ENCODE measurements at places on chromosomes 16 and 17.

- DNase-seq = no peak
These were observed 105.1 kb downstream of the BCAS3 start for GRCh38 chr17:60782742-60783141.

- DNase-seq = no peak
These were observed 4.6 kb downstream of the NIP7 start for GRCh38 chr16:69344171-69344570.

DNA sequence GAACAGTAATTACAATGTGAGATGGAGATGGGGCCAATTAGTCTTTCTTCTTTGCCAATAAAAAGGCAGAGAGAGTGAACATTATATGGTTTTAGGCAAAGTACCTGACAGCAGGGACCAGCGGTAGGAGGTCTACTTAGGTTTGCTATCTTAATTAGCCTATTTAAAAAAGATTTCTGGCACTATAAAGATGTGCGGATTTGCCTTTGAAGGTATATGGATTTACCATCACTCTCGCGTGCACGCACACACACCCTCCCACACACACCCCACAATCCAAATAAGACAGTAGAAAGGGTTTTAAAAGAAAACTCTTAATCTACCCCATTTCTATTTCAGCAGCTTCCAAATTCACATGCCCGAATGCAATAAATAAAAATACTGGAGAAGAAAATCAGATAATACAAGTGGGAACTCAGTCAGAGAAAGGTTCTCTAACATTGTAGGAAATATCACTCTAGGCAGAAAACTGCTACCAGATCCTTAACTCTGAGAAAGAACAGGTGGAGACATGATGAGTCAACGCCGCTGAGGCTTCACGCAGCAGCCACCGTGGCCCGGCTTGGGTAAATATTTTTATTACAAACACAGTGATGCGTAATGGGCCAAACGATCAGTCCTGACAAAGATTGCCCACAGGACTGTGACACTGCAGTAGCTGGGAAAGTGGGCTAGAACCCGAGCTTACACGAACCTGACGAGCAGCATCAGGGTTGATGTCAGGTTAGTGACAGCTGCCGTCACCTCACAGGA, 66.6 kb upstream of the AXIN2 start:
- no peak for DNase-seq

DNA sequence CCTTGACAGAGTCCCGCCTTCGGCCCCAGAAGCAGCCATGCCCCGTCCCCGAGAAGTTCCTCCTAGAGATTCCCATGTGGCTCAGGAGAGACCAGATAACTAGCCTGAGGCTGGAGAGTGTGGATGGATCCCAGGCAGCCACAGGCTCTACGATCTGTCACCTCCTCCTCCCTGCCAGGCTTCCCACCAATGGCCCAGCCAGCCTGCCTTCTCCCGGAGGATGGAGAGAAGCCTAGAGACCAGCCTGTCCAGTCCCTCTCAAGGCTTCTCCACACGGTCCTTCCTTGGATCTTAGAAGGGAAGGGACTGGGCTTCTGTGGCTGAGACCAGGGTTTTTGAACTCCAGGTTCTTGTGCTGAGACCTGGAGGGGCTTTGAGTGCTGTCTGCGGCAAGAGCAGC, 1.6 kb upstream of the SMTNL2 start:
- no peak for DNase-seq

DNA sequence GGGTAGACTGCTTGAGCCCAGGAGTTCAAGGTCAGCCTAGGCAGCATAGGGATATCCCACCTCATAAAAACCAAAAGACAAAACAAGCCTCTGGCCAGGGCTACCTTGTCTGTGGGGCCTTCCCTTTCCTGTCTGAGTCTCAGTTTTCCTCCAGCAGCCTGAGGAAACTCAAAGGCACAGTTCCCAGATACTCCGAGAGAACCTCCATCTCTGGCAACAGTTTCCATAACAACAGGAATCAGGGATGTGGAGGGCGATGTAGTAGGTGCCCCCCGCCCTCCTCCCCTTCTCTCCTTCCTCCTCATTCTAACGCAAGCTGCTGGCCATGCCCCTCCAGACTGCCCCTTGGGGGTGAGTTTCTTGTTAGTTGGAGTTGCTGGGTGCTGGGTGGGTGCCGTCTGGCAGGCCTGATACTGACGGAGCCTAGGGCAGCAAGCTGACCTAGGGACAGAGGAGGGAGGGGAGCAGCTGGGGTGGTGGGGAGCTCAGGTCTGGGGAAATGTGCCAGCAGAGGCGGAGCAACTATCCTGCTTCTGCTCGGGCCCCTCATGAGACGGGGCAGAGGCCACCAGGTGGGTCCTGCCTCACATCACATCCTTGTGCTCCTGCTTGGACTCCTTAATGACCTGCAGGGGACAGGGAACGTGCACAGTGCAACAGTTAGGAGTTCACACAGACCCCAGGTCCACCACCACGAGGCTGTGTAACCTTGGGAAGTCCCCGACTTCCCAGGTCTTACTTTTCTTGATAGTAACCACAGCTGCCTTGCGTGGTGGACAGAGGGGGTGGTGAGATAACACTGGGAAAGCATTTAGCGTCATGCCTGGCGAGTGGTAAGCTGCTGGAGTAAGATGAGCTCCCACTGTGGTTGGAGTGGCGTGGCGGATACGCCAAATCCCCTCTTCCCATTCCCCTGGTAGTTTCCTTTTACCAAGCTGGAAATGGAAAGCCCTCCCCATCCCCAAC, 7.8 kb upstream of the EFTUD2 start:
- DNase-seq = no peak
